ENCODE measurements at places on chromosomes 6 and 20.

GRCh38 chr6:112203577-112204349, 50.6 kb downstream of the LAMA4 start:
- DNase-seq = no peak

- DNase-seq = no peak
Measured at GRCh38 chr6:35727231-35727934, 9.4 kb upstream of the ARMC12 start.

DNA sequence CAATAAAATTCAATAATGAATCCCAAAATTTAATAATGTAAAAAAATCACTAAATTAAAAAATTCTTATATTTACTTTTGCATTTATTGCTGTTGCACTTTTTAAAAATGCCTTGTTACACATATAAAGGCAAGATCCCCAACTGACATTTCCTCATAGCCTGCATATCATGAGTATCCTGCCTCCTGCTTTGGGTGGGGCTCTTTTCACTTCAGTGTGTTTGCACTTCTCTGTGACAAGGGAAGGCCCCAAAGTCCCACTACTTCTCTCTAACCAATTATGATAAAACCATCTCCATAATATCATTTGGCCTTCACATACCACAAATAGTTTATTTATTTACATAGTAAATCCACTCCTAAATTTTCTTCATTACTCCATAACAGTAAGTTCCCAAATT, 446.1 kb upstream of the MARCKS start:
- no peak for DNase-seq

GRCh38 chr20:50360218-50360672, 149.9 kb upstream of the PTPN1 start:
- DNase-seq = no peak

DNA sequence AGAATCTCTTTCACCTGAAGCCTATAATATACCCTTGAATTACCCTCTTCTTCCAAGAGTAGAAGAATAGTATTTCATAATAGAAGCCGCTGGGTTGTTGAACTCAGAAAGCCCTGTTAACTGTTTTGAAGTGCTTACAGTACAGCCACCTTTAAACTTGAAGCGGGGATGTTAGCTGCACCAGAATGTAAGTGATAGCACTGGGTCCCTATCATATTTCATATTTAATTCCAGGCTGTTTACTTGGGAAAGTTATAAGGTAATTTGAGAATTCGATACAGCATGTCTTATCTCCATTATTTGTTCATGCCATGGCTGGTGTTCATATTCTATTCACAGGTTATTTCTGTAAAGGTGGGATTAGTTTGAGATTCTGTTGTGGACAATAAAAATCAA, 63.5 kb upstream of the VSTM2L start:
- DNase-seq = no peak

DNA sequence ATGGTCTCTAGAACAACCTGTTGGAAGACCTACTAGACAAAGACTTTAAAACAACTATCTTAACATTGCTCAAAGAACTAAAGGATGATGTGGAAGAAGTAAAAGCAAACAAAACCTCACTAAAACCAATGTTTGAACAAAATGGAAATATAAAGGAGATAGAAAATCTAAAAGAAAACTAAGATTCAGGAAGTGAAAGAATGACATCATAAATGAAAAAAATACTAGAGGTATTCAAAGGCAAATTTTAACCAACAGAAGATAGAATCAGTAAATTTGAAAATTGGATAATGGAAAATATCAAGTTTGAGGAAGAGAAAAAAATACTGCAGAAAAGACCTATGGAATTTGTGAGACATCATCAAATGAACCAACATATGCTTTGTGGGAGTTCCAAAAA, 914.1 kb upstream of the GJE1 start:
- DNase-seq = no peak

- DNase-seq = no peak
Measured at GRCh38 chr20:23335521-23335920, 15.1 kb upstream of the NXT1 start.

- no peak for DNase-seq
Measured at GRCh38 chr6:17940151-17940792, 47.2 kb downstream of the KIF13A start.

- no peak for DNase-seq
Measured at GRCh38 chr6:90719321-90720195, 132.7 kb upstream of the MAP3K7 start.

DNA sequence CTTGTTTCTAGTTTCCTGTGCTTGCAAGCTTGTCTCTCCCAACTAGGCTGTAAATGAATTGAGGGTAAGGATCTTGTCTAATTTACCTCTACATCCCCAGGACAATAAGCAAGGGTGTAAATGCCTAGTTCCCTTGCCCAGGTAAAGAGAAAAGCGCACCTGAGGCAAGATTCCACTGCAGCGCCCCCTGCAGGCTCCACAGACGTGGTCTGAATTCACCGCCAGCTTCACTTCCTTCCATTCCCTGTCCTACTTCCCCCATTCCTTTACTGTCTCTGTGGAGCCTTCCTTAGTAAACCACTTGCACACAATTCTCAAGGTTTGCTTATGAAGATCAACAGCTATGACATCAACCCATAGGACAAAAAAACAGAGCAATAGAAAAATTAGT, 42.3 kb downstream of the ANKEF1 start:
- no peak for DNase-seq

DNA sequence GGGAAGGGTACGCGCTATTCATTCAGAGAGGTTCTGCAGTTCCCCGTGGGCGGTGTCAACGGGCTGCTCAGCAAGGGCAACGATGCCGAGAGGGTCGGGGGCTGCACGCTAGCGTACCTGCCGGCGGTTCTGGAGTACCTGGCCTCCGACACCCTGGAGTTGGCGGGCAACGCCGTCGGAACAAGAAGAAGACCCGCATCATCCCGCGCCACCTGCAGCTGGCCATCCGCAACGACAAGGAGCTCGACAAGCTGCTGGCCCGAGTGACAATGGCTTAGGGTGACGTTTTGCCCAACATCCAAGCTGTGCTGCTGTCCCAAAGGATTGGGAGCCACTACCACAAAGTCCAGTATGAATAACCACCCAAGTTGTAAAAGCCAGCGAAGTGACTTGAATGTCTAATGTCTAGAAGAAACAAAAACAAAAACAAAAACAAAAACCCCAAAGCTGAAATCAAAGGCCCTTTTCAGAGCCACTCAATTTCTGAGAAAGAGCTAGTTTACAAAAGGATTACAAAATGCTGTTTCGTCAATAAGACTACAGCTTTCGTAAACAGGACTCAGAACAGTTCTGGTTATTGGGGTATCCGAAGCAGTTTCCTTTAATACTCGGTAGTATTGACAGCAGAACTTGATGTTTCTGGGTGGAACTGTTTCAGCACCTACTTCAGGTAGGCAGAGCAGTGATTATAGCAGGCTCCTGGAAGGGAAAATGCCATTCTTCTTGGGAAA, 21.9 kb upstream of the SLC17A4 start:
- no peak for DNase-seq

- no peak for DNase-seq
Measured at GRCh38 chr20:53571555-53572286, 21.9 kb downstream of the ZNF217 start.

GRCh38 chr6:13004601-13005000, 288.0 kb downstream of the PHACTR1 start:
- DNase-seq = no peak

GRCh38 chr6:140153703-140154102, 779.3 kb upstream of the CITED2 start:
- no peak for DNase-seq

DNA sequence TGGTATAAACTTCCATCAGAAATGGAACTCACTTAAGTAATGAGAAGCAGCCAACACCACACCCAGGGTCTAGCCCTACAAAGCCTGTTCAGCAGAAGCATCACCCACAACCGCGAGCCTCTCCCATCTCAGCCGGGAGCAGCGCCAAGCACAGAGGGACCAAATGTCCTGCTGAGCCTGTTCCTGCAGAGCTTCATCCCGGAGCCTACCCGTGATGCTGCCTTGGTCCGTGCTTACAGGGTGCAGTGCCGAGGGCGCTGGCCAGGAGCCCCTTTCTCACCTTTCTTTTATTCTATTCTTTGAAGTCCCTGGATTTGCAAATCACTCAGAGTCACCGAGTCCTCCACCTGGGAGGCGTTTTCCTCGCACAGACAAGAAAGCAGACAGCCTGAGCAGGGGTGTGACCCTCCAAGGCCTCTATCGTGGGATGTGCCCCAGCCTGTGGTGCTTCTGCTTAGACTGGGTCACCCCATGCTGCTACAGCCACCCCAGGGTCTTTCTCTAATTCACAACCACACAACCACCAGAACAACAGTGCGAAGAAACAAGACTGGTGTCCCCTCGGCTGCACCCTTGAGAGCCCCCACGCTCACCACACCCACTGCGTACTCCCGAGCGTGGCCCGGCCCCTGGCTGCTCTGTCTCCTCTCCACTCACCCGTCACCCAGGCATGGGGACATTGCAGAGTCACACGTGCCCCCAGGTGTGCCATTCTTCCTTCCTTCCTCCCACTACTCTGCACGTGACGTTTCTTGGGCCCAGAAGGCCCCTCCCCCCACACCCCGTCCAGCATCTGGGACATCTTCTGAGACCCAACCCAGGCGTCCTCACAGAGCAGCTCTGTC, 92.2 kb upstream of the MPC1 start:
- DNase-seq = no peak

GRCh38 chr20:17928633-17929311, 39.8 kb downstream of the SNX5 start:
- no peak for DNase-seq

DNA sequence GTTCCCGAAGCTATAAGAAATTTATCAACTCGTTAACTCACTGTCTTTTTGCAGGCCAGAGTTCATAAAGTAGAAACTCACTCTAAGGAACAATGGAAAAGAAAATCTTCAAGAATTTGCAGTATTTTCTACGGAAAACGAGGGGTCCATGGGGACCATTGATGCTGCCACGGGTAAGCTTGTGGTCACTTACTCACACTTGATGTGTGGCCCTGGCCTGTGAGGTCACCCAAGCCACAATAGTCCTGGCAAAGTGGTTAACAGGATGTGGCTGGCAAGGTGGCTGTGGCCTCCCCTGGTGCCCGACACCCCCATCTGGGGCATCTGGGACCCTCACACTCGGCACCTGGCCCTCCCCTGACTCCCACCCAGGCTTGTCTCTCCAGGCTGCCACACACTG, 123.4 kb downstream of the C6orf118 start:
- DNase-seq = no peak
